Left kidney (tissue), 8 donors: ENCODE measurements at places on chromosomes 6 and 20.

GRCh38 chr20:64151633-64152530, 12.4 kb upstream of the MYT1 start:
- no peak for DNase-seq

DNA sequence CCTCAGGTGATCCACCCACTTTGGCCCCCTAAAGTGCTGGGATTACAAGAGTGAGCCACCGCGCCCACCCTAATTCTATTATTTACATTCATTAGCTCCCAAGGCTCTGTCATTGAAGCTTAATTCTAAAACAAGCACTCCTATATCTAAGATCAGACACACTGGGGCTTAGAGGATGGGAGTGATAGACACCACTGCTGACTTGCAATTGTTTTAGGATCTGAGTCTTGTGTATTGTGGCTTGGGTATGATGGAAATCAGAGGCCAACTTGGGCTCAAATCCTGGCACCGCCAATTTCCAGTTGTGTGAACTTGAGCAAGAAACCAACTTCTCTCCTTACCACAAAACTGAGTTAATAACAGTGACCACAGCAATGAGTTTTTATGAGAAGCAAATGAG, 34.7 kb downstream of the MTRES1 start:
- no peak for DNase-seq

GRCh38 chr6:25251426-25251825, 27.7 kb upstream of the CARMIL1 start:
- DNase-seq: no peak

GRCh38 chr6:105588123-105588710, 185.3 kb upstream of the PREP start:
- no peak for DNase-seq

DNA sequence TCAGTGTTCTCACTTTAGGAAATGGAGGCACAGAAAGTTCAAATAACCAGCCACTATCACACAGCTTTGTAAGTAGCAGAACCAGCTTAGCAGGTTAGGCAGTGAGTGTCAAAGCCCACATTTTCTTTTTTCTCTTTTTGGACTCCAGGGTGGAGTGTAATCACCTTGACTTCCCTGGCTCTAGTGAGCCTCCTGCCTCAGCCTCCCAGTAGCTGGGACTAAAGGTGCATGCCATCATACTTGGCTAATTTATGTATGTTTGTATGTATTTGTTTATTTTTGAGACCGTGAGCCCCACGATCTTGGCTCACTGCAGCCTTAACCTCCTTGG, 7.8 kb upstream of the NCOA3 start:
- DNase-seq: no peak

- DNase-seq: peak; percentile 55
Observed at GRCh38 chr6:138493413-138493812, 5.9 kb downstream of the NHSL1 start.

DNA sequence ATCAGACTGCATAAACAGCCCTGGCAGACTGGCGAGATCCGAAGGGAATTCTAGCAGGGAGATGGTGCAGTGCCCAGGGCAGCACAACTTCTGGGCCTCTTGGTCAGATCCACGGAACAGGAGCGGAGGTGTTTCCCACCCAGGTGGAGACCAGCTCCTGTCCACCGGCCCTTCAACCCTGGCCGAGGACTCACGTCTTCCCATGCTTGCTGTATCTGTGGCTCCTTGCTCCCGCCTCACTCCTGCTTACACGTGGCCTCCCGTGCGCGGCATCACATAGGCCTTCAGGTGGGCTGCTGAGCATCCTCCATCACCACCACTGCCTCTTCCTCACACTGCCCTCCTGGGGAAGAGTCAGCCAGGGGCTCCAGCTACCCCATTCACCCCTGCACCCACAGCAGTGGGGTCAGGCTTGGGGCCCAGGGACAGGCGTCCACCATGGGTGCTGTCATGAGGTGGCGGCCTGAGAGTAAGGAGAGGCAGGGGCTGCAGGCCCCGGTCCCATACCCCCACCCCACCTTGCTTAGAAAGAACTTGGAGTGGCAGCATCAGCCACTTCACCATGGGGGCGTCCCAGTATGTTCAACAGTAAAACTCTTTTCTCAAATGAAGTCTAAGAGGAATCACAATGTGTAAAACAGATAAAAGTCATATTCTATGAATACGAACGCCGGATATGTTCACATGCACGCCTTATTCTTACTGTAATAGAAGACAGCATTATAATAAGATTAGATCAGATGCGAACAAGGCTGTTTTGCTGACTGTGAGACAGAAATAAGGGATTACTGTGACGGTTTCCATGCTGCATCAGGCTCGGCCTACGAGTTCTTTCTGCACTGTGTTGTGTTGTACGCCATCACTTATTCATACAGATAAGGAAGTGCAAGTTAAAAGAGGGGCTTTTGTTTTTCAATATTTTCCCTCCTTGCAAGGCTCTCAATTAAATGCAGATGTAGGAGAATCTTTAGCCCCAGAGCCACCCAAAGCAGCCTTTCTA, 165.4 kb downstream of the GRM4 start:
- DNase-seq: no peak

DNA sequence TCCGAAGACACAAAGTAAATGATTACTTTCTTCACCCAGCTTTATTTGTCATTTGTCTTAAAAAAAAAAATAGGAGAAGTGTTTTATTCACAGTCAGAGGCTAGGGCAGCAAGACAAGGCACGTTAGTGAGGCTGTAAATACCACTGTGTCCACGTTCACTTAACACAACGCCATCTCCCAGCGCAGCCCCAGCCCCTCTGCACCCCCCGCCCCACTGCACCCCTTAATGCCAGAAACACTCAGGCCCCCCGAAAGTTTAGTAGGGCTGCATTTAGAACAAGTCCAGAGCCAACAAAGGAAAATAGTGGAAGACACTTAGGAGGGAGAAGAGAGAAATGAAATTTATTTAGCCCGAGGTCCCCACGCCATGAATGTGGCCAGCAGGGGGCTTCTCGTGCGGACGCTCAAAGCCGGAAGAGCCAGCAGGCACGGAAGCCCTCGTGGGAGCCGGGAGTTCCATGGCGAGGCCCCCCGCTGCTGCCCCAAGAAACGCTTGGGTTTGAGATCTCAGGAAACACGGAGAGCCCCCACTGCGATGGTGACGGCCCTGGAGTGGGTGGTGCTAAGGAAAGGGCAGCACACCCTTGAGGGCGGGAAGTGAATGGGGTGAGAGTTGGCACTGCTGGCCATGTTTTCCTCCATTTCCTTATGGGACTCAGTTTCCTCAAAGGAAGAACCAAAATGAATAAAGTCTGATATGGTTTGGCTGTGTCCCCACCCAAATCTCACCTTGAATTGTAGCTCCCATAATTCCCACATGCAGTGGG, 50.2 kb downstream of the IYD start:
- peak; percentile 77 for DNase-seq

GRCh38 chr6:1481286-1481685, 91.9 kb downstream of the FOXF2 start:
- no peak for DNase-seq

DNA sequence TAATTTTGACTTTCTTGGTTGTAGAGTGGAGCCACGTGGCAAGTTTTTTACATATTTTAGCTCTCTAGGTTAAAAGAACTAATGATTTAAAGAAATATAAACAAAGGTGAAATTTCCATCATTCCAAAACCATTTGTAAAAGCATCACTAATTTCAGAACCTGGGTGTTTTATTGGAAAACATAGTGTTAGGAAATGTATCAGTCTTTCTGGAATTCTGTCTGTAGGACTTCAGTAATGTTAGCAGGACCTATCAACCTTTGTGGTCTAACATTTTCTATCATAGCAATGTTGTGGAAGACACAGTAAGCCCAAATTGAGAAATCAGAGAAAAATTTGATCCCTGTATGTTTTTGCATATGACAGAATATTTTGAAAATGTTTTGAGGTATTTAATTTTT, 28.3 kb downstream of the L3MBTL3 start:
- no peak for DNase-seq

DNA sequence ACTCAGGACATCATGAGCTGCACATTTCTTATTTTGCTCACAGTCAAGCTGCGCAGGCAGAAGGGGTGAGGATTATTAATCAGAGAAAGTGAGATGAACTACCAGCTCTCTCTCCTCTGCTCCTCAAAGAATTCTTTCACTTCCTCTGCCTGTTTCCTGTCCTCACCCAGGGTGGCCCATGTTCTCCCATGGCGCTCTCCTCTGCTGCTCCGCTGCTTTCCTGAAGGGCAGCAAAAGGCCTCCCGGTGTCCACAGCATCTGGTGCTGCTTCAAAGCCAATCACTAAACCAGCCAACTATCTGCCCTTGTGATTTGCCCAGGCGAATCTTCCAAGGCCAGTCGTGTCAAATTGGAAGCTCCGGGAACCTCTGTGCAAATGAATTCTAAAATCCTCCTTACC, 324.2 kb downstream of the TPBG start:
- no peak for DNase-seq

DNA sequence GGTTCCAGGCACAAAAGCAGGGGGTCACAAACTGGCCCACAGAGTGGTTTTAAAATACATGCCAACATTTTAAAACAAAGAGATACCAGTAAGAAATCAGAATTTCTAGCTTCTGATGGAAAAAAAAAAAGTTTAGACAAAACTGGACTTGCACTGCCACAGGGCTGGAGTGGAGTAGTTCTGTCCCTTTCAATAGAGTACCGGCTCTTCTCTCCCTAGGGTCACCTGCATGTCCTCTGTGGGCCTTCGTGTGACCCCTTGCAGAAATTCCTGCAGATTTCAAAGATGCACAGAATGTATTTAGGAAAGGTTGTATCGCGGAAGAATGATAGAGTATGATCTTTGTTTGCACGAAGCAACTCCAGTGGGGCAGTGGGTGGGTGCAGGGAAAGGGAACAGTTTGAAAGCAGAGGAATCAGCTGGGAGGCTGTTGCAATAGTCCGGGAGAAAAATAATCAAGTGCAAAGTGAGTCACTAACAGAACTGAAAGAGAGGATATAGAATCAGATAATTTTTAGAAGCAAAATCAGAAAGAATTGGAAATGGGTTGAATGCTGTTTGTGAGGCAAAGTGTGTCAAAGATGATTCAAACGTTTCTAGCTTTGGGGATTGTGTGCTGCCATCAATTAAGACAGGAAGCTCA, 97.3 kb upstream of the STXBP5 start:
- DNase-seq: no peak

- no peak for DNase-seq
Observed at GRCh38 chr6:152463164-152463563, 174.0 kb downstream of the SYNE1 start.

GRCh38 chr6:136994782-136995181, 50.0 kb downstream of the IL20RA start:
- no peak for DNase-seq

DNA sequence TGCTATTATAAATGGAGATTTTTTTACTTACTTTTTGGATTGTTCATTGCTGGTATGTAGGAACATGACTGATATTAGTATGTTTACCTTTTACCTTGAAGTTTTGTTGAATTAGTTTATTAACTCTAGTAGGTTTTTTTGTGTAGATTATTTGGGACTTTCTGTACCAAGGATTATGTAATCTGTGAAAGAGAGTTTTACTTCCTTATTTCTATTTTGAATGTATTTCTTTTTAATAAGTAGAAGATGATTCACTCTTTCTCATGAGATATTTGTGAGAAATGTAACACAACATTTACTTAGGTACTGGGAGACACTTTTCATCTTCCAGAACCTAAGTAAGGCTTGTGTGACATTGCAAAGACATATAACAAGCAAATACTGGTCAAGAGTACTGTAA, 473.9 kb upstream of the HS3ST5 start:
- no peak for DNase-seq

DNA sequence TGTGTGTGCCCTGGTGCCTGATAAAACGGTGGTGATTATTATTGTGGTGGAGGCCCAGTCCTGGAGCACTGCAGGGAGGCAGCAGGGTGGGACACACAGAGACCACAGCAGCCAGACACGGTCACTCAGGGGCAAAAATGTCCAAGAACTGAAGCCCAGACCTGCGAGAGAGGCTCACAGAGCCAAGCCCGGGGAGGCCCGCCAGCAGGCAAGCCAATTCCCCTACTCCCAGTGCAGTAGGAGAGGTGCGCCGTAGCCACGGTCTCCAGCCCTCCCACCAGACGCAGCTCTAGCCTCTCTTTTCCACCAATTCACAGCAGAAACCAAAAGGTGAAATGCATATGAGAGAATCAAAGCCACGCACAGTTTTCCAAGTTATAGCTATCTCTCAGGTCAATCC, 179.4 kb upstream of the TAB2 start:
- DNase-seq: no peak

GRCh38 chr20:21767739-21768223, 62.3 kb downstream of the PAX1 start:
- DNase-seq: peak; percentile 25

DNA sequence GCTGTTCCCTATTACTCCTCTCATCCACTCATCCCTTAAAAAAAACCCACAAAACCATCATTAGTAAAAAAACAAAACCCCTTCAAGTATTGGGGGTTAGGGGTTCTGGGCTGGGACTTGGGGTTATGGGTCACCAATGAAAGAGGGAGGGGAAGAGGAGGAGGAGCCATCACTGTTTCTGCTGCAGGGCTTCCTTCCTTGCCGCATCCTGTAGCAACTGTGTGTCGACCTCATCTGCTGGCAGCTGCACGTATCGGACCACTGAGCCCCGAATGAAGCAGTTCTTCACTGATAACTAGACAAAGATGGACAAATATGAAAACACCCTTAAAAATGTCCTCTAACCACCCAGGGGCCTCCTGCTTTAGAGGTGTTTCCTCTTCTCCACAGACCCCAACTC, 2.0 kb upstream of the VARS1 start:
- DNase-seq: no peak

DNA sequence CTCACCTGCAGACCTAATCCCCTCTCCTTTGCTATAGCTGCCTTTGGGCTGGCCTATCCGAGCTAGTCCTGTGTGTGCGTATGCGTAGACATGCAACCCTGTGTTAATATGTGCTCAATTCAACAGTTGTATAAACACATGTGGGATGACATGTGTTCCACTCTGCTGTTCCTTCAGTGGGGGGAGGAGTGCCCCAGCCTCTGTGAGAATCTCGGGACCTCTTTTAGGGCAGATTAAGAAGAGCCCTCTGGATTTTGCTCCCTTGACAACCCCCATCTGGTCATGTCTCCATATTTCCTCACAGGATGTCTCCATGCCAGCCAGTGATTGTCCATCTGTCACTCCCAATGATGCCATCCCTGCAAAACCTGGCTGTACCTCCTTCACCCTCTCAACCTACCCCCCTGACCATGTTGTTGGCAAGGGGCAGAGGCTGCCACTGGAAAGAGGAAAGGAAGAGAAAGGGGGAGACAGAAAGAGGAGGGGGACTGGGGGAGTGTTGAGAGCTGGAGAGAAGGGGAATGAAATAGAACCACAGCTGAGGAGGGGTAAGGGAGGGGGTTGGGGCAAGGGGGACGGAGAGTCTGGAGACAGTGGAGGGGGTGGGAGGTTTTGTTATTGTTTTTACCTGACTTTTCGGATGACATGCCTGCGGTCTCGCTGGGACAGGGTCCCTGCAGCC, 417 bp downstream of the PRRT1 start:
- no peak for DNase-seq

DNA sequence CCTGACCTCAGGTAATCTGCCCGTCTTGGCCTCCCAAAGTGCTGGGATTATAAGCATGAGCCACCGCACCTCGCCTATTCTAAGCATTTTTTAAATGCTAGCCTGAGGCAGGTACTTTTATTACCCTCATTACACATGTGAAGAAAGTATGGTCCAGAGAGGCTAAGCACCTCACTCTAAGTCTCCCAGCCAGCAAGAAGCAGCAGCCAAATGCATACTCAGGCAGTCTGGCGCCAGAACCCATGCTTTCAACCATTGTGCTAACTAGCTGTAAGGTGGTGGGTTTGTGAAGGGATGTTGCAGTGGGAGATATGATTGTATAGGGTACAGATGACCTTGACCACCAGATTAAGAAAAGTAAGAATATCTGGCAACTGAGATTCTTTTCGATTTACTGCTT, 26.1 kb upstream of the RIPOR2 start:
- DNase-seq: no peak

- DNase-seq: no peak
Observed at GRCh38 chr6:35073766-35074471, 67.2 kb downstream of the TCP11 start.
